ENCODE measurements at places on chromosomes 7 and 10.
A peak's percentile ranks its signal among the peaks of the same experiment; 100 is the strongest.

GRCh38 chr7:139853506-139854123, 24.6 kb downstream of the TBXAS1 start:
- no peak for DNase-seq

DNA sequence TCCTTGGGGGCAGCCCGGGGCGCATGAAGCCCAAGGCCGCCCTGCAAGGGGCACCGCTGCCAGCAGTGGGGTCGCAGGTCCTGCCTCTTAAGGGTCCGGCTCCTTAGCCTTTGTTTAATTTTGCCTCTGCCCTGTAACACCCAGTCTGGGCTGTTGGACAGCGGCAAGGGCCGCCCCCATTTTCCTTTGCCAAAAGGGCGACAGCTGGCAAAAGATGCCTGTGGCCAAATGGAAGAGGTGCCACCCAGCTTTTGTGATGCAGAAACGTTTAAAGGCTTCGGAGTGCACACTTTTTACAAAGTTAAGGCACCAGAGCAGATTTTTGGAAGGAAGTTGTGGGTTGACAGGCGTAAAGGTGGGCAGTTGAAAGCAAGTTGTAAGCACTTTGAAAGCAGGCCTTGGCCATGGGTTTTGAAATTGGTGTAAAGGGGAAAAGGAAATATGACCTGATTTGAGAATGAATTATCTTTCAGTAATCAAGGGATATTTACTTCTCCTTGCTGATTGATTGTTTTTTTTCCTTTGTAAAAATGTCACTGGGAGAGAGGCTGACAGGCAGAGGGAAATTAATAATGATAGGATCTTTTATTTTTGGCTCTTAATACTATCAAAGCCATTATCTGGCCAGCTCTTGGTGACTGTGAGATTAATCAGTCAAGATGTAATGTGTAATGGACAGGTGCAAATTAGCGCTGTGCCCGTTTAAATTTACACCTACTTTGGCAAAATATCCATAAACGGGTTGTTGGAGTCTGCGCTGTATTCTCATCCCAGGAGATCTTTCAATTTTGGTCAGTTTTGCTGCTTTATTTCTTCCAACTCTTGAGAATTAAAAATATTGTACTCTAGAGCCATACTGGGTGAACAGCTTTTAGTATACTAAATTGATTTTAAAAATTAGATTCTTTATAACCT, 1.2 kb downstream of the CASD1 start:
- DNase-seq, result peak; percentile 69

GRCh38 chr7:130151591-130152492, 53.4 kb downstream of the TMEM209 start:
- no peak for DNase-seq

DNA sequence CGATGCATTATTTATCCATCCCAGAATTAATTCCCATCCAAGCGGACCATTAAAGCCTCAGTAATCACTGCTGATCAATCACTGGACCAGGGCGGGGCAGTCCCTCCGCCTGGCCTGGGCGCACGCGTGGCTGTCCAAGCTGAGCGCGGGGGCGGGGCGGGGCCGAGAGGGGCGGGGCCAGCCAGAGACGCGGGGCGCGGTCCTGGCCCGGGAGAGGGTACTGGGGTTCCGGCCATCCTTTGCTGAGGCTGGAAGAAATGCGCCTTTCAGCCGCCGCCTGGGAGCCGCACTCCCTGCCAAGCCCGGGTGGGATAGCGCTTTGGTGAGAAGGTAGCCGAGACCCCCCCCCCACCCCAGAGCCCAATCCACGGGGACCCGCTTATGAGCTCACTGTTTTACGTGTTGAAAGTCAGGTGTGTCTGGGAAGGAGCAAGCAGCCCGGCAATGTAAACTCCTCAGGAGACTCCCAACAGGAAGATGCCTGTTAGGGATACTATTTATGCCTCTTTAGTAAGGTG, at the start of gene ARHGAP22:
Gene ARHGAP22 (minus strand): TSS at position 83 of the 518 bp plus-strand sequence. CDS start 277 bp downstream, outside the sequence.
- DNase-seq, result no peak

DNA sequence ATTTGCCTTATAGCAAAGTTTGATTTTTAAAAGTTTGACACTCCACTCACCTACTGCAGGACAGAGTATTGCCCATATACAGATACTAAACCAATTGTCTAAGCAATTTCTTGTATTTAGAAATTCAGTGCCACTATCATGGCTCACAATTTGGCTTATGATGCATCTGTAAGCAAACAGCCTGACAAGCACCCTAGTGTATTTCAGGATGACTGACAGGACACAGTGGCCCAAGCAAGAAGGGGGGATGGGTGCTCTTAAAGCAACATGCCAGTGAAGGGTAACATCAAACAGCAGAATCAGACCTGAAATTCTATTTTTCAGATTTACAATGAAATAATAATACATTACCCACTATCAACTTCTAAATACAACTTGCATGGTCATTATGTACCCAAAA, 30.5 kb downstream of the CTNNA3 start:
- DNase-seq, result peak; percentile 34

- DNase-seq, result peak; percentile 18
Observed at GRCh38 chr7:139597028-139597427, 73.5 kb downstream of the CLEC2L start.

GRCh38 chr7:51019891-51020870, 237.5 kb upstream of the GRB10 start:
- no peak for DNase-seq

DNA sequence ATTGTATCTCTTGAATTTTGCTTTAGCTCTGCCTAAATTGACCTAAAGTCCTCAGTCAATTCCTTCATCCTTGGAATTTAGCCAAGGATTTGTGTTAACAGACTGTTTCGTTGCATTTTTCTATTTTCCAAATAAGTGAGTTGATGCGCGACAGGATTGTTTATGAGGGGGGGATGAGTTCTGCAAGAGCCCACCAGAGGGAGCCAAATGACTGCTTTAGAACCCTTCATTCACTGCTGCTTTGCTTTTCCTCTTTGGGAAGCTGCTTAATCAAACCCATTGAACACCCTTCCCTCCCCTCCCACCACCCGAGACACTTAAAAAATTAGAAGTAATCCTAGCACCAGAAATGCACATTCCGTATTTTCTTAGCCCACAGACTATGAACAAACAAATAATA, 33.7 kb upstream of the PTF1A start:
- DNase-seq, result peak; percentile 76

GRCh38 chr10:33412653-33413361, 78.3 kb upstream of the NRP1 start:
- DNase-seq, result no peak

GRCh38 chr10:56912043-56912442, 551.0 kb upstream of the ZWINT start:
- DNase-seq, result no peak

DNA sequence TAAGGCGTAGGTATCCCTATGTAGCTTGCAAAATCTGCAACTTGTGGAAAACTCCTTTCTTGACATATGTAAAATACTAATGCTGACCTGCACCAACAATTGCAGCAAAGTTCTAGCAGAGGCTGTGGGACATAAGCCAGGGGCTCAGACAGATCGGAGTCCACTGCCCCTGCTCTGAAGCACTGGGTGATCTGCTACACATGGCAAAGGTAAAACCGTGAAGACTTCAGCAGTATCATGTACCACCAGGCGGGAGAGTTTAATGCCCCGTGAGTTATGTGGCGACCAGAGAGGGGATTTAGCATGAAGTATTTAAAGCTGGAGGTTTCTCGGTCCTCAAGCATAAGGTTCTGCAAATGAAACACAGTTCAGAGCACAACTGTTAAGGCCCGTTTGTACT, 76.4 kb downstream of the ABCC2 start:
- DNase-seq, result no peak

- peak; percentile 87 for DNase-seq
Observed at GRCh38 chr10:35211390-35211789, 84.7 kb downstream of the CREM start.

GRCh38 chr7:45999541-45999940, 78.5 kb upstream of the IGFBP3 start:
- DNase-seq, result no peak

DNA sequence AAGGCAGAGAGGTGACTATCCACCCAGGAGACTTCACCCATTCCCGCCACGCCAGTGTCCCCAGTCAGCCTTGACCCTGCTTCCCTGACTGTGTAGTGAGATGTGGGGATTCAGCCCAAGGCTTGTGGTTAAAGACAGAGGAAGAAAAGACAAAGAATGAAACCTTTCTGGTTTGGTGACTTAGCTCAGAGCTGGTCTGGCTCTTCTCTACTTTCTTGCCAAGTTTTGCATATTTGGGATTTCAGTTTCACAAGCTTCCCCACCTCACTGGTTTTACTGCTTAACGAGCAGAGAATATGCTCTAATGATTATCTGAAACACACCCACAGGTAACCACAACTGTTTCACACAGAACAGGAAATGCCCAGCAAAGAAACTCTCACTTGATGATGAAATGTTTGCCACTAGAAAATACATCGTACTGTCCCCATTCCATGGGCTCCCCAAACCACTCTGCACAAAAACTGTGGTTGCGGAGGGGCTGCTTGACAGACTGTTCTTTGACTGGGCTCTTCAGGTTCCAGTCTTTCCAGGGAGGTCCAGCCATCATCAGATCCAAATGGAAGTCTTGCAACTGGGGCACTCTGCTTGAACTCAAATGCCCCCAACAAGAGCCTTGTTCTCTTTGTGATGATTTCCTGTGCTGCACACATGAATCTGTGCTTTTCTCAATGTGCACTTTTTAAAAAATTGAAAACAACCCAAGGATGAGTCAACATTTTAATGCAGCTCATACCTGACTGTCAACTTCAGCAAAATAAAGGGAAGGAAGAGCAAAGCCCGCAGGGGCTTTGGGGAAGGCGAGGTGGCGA, 95.5 kb downstream of the CTBP2 start:
- DNase-seq, result peak; percentile 83

GRCh38 chr7:32126843-32127242, 56.6 kb upstream of the PDE1C start:
- DNase-seq, result no peak

GRCh38 chr7:151491859-151492258, 27.8 kb downstream of the RHEB start:
- peak; percentile 61 for DNase-seq

GRCh38 chr7:151416112-151416940, 6.5 kb upstream of the WDR86 start:
- no peak for DNase-seq

GRCh38 chr7:80593869-80594586, 44.4 kb upstream of the CD36 start:
- DNase-seq, result no peak

DNA sequence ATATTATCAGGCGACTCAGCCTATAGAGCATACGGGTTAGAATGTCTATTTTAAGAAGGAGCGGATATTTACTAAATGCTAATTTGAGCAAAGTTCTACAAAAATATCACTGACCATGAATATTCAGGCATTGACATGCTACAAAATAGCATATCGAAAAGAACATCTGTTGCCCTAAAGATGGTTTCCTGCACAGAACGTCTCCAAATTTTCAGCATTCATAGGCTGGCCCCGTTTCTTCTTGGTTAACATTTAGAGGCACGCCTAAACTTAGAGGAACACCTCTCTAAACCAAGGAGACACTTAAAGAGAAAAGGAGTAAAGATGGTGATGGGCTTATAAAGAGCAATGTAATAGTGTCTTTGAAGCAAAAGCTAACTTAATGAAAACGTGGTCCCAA, 1.3 kb upstream of the MINPP1 start:
- DNase-seq, result no peak

- peak; percentile 32 for DNase-seq
Observed at GRCh38 chr7:80721883-80722615, 83.6 kb downstream of the CD36 start.

DNA sequence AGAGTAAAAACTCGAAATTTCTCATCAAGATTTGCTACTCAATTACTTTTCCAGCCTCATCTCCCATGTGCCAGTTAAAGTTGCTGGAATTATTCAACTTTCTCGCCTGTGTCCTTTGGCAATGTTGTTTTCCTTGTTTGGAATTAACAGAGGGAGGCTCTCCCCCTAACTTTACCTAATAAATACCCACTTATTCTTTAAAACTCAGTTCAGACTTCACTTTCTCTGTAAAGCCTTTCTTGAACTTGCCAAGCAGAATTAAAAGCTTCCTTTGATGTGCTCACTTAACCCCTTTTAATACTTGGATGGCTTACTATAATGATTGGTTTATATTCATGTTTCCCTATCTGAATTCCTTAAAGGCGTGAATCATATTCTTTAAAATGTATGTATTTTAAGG, 104.1 kb downstream of the MKLN1 start:
- DNase-seq, result no peak

- no peak for DNase-seq
Observed at GRCh38 chr10:133140417-133141143, 19.4 kb upstream of the KNDC1 start.
